PC-3 (cell line): ENCODE measurements at places on chromosomes 12 and 14. TPM values are rescaled to one million over a fixed set of nuclear protein-coding genes. Genes with fewer than 3 reads are reported as not detected.
A peak's percentile ranks its signal among the peaks of the same experiment; 100 is the strongest.

The SLC22A17 gene
- 12.0 and 13.2 TPM in 2 replicates for total RNA-seq

The KRT83 gene
- total RNA-seq, result 0.33 and 1.1 TPM in 2 replicates

The CISTR gene
- total RNA-seq, result not detected in 2 replicates

The PIANP gene
- not detected in 2 replicates for total RNA-seq

The CTSG gene
- not detected in 2 replicates for total RNA-seq

The SLC7A8 gene
- 0.63 and 3.8 TPM in 2 replicates for total RNA-seq

The TAS2R9 gene
- total RNA-seq, result not detected in 2 replicates

The INHBE gene
- not detected in 2 replicates for total RNA-seq

The SPIC gene
- total RNA-seq, result not detected in 2 replicates

The MOK gene
- total RNA-seq, result 106 and 108 TPM in 2 replicates

The FAM181A gene
- total RNA-seq, result not detected in 2 replicates

The OAS1 gene
- 10.1 and 10.2 TPM in 2 replicates for total RNA-seq

- no peak overlapping the region for H3K4me3 ChIP-seq
- peaks cover 58% of the 10 kb centered on the region for H3K4me1 ChIP-seq
Observed at GRCh38 chr12:46470975-46471374, 98.4 kb upstream of the SLC38A2 start.

DNA sequence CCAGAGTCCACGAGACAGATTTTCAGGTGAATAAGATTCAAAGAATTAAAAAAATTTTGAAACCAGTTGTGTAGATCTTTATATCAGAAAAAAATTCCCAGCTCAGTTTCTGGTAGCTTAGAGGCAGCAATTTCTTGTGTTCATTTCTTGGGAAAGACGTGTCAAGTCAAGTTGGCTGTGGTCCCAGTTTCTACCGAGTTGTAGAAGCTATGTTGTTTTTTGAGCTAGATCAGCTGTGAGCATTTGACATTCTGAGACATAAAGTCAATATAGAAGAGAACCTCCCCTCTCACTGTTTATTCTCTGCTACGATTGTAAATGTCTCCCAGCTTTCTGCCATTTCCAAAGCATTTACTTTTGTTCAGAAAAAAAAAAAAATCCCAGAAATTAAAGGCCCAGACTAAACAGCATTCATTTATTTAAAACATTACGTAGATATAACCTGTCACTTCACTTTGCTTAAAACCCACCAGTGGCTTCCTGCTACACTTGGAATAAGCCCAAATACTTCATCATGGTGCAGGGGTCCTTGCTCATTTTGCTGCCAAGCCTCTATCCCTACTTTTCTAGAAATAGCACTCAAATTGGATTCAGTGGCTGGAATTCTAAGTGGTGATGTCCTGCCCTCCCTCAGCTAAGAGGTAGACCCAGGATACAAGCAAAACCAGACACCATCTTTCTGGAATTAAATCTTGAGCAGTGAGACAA lies 20.6 kb upstream of the PYGL start:
- H3K36me3 ChIP-seq, result no peaks in the 10 kb centered on the region
- no peak overlapping the region for H3K4me3 ChIP-seq
- H3K4me1 ChIP-seq, result peaks cover 35% of the 10 kb centered on the region
- no peaks in the 10 kb centered on the region for H3K27me3 ChIP-seq

- no peaks in the 10 kb centered on the region for H3K36me3 ChIP-seq
- H3K4me3 ChIP-seq, result no peak overlapping the region
- H3K27me3 ChIP-seq, result no peaks in the 10 kb centered on the region
- no peak for DNase-seq
- H3K27ac ChIP-seq, result no peak overlapping the region
- no peaks in the 10 kb centered on the region for H3K4me1 ChIP-seq
Observed at GRCh38 chr14:100138082-100138787, 21.2 kb downstream of the DEGS2 start.

DNA sequence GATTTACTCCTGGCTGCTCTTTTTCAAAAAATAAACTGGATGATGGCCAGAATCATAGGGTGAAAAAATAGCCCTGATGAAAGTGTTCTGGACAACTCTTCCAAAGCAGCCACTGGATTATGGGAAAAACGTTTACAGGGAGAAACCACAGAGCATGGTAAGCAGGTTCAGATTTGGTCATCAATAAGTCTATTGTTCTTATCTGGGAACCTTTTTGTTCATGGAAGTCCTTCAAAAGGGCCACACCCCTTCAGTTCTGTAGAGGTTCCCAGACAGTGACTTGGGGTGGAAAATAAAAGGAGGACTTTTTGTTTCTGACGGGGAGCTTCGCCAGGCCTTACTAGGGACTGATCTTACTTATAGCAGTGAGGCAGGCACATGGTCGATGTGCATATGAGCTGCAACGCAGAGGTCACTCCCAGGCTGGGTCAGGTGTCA lies 117.4 kb upstream of the SLC38A2 start:
- H3K27me3 ChIP-seq, result no peaks in the 10 kb centered on the region
- H3K27ac ChIP-seq, result peak overlapping the region; percentile 35
- no peaks in the 10 kb centered on the region for H3K36me3 ChIP-seq

DNA sequence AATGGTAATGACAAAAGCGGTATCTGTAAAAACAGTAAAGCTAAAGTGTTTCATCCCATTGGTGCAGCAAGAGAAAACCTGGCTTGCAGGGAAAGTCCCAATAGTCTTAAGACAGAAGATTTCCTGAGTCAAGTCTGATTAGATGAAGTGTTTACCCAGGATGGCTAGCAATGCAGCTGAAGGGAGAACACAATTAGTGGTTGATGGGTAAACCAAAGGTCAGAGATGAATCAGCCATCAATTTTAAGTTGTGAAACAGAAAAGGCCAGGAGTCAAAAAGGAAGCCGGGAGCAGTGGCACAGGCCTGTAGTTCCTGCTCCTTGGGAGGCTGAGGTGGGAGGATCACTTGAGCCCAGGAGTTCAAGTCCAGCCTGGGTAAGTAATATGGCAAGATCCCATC lies 52.6 kb downstream of the SEC23A start:
- H3K27me3 ChIP-seq, result no peaks in the 10 kb centered on the region
- peaks cover 4% of the 10 kb centered on the region for H3K4me1 ChIP-seq
- peak; percentile 73 for DNase-seq
- peaks cover 62% of the 10 kb centered on the region for H3K36me3 ChIP-seq

DNA sequence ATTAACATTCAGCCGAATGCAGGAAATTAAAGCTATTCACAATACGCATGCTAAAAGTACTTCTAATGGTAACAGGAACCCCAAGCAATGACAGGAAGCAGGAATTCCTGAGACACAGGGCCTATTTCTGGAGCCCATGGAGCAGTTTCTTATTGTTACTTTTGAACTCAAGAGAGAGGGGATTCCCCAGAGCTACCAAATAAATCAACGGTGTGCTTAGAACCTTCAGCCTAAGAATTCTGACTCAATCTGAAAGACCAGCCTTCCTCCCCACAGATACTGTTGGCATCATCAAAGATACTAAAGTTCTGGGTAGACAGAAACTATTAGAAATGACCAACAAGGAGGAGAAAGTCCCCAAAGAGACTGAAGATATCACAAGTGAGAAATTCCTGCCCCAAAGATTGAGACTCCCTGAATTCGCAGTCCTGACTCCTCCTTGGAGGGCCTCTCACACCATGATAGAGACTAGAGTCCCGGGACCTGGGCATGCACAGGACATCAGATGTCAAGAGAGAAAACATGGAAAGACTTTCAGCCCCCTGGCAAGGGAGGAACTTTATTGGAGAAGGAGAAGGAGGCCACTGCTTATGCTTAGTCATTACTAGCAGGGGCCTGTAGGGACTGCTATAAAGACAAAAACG lies 32.7 kb downstream of the RTRAF start:
- H3K4me1 ChIP-seq, result peaks cover 27% of the 10 kb centered on the region
- H3K4me3 ChIP-seq, result no peak overlapping the region
- DNase-seq, result no peak

DNA sequence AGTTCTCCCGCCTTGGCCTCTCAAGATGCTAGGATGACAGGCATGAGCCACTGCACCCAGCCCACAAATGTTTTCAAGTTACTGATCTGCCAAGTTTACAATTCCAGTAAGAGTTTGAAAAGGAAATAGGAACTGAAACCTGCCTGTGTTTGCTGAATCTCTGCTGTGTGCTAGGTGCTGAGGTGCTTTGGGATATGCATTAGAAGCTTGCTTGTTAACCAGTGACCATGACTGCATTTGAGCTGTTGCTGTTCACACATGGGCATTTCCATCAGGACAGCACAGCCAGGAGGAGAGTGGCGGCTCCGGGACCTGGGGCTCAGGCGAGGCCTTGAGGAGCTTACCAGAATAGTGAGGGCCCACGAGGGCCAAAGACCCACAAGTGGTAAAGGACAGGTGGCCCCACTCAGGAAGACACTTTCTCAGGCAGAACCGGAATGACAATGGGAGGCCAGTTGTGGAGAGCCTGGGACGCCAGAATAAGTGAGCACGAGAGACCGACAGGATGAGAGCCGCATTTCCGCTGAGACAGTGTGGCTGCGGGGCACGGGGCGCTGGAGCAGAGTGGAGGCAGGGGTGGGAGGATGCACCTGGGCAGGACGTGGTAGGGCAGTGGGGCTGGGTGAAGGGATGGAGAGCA lies 54.5 kb upstream of the MMP17 start:
- H3K27ac ChIP-seq, result no peak overlapping the region
- peaks cover 7% of the 10 kb centered on the region; the same call in 1 of the 2 replicates for H3K4me1 ChIP-seq
- H3K27me3 ChIP-seq, result no peaks in the 10 kb centered on the region
- no peak for DNase-seq

GRCh38 chr12:104828015-104828414 lies 130.1 kb downstream of the SLC41A2 start:
- DNase-seq, result no peak
- H3K36me3 ChIP-seq, result no peaks in the 10 kb centered on the region
- H3K4me1 ChIP-seq, result no peaks in the 10 kb centered on the region
- no peaks in the 10 kb centered on the region for H3K27me3 ChIP-seq

GRCh38 chr14:86961106-86961716 lies 1031.8 kb downstream of the GALC start:
- H3K36me3 ChIP-seq, result no peaks in the 10 kb centered on the region
- H3K4me1 ChIP-seq, result no peaks in the 10 kb centered on the region
- no peaks in the 10 kb centered on the region for H3K27me3 ChIP-seq
- no peak overlapping the region for H3K4me3 ChIP-seq
- peak; percentile 38 for DNase-seq

GRCh38 chr14:55578511-55578910 lies 1.5 kb upstream of the KTN1 start:
- H3K27me3 ChIP-seq, result no peaks in the 10 kb centered on the region
- H3K4me1 ChIP-seq, result peaks cover 45% of the 10 kb centered on the region
- no peak overlapping the region; the same call in 1 of the 2 replicates for H3K27ac ChIP-seq
- H3K4me3 ChIP-seq, result peak overlapping the region; percentile 71
- no peaks in the 10 kb centered on the region for H3K36me3 ChIP-seq
- DNase-seq, result no peak

DNA sequence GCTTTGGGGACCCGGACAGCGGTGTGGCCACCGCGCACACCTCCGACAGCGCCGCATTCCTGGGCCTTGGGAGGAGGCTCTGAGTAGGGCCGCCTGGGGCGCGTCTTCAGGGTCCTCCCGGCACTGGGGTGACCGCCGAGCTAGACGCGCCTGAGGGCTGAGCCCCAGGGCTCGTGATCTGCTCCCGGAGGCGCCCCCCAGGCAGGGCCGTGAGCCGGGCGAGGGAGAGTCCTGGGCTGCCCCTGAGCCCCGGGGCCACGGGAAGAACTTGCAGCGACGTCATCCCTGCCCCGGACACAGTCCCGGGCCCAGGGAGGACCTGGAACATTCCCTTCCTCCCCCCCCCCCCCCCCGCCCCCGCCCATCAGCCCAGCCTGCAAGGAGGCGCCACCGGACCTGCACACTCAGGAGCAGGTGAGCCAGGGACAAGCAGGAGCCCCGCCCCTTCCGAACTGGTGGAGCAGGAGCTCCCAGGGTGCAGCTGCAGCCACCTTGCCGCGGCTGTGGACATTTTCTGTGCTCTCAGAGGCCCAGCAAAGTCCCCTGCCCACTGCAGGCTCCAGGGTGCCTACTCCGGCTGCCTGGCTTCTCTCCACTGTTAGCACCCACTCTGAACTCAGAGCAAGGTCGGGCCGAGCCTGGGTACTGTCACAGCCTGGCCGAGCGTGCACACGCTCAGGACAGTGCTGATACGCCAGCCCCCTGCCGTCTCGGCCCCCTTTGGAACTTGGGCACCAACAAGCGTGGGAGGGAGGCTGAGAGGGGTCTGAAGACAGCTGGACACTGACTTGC lies 50.7 kb downstream of the A2M start:
- peaks cover 8% of the 10 kb centered on the region; the same call in 1 of the 2 replicates for H3K4me1 ChIP-seq
- H3K4me3 ChIP-seq, result peak overlapping the region; percentile 82
- DNase-seq, result peak; percentile 67
- no peaks in the 10 kb centered on the region for H3K27me3 ChIP-seq
- H3K27ac ChIP-seq, result peak overlapping the region; percentile 58

DNA sequence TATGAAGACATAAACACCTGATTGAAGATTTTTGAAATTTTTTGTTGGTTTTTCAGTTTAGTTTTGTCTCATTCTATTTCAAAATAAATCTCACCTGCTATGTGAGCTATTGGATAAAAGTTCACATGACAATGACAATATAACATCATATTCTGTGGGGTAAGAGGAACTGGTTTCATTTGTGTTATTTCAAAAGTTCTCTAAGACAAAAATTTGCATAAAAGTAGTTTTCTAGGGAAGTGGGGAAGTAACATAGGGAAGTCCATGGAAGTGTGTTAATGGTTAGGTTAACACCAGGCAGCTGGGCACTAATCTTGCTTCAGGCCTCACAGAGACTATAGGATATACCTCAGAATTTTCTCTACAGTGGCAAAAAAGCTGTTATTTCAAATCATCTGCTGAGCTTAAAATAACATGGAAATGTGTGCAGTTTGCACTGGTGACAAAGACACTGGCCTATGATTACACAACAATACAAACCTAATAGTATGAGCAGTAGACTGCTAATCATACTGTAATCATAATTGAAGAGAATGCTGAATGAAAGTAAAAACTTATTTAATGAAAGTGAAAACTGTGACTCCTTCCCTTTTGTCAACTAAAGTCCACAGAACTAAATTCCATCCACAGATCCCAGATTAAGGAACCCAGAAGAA lies 710.6 kb upstream of the TMEM132C start:
- no peak overlapping the region for H3K4me3 ChIP-seq
- DNase-seq, result no peak
- no peaks in the 10 kb centered on the region for H3K27me3 ChIP-seq
- peaks cover 34% of the 10 kb centered on the region for H3K4me1 ChIP-seq
- H3K36me3 ChIP-seq, result no peaks in the 10 kb centered on the region

GRCh38 chr14:48792376-48793024 lies 793.7 kb downstream of the RPS29 start:
- H3K4me3 ChIP-seq, result no peak overlapping the region
- H3K36me3 ChIP-seq, result no peaks in the 10 kb centered on the region
- no peaks in the 10 kb centered on the region for H3K27me3 ChIP-seq
- no peak overlapping the region for H3K27ac ChIP-seq

DNA sequence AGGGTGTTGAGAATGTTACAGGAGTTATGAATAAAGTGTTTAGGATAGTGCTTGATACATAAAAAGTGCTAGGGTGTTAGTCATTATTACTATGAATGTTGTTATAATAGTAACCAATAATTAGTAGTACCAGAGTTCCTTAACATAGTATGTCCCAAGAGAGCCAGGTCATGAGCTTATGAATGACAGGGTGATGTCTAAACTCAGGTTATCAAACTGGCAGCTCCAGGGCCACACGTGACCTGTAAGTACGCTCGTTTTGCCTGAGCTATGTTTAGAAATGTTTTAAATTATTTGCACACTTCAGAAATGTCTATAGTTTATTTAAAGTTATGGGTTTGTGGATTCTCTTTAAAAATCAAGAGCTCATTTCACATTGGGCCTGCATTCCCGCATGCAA lies 14.1 kb upstream of the GRIP1 start:
- peaks cover 6% of the 10 kb centered on the region; the same call in 1 of the 2 replicates for H3K27me3 ChIP-seq
- H3K4me3 ChIP-seq, result no peak overlapping the region
- no peaks in the 10 kb centered on the region for H3K36me3 ChIP-seq
- no peak for DNase-seq
- H3K27ac ChIP-seq, result no peak overlapping the region
